ENCODE measurements at places on chromosomes 4 and X. TPM values are rescaled to one million over a fixed set of nuclear protein-coding genes. Genes with fewer than 3 reads are reported as not detected.

Gene TREX2
- total RNA-seq, result 0.62 TPM

Gene MAGEB1
- not detected for total RNA-seq

Gene MAGEA11
- total RNA-seq, result not detected

Gene EPHA5
- not detected for total RNA-seq

Gene SPATA4
- 0.19 TPM for total RNA-seq

GRCh38 chr4:100098681-100099080, 91.6 kb downstream of the DDIT4L start:
- no peak for DNase-seq

GRCh38 chr4:5798462-5798861, 87.5 kb downstream of the EVC start:
- no peak for DNase-seq

DNA sequence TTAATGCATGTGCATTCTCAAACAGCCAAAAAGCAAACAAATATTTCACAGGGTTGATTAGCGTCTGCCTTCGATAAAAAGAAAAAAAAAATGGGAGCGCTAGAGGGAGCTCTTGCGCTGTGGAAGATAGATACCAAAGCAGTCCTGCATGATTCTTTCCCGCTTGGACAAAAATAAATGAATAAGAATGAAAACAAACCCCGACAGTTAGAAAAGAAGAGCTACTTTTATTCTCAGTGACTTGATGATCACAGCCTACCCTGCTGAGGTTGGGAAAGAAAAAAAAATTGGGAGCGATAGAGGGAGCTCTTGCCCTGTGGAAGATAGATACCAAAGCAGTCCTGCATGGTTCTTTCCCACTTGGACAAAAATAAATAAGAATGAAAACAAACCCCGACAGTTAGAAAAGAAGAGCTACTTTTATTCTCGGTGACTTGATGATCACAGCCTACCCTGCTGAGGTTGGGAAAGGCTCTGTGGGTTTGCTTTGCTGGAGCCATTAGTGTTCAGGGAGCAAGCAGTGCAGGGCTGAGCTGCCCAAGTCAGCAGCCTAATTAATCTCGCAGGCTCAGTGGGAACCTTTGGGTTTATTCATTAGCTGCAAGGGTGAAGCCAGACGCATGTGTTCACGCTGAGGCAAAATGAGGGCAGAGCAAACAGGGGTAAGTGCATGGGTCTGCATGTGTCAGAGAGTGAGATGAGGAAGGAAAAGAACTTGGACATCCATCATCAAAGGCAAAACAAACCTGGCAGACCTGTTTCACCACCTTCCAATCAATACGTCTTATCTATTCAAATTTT, 249.3 kb upstream of the PRKX start:
- DNase-seq, result peak; percentile 26

GRCh38 chr4:176810481-176811249, 17.9 kb upstream of the VEGFC start:
- no peak for DNase-seq

GRCh38 chr4:91359041-91360031, 944.4 kb upstream of the GRID2 start:
- DNase-seq, result no peak

DNA sequence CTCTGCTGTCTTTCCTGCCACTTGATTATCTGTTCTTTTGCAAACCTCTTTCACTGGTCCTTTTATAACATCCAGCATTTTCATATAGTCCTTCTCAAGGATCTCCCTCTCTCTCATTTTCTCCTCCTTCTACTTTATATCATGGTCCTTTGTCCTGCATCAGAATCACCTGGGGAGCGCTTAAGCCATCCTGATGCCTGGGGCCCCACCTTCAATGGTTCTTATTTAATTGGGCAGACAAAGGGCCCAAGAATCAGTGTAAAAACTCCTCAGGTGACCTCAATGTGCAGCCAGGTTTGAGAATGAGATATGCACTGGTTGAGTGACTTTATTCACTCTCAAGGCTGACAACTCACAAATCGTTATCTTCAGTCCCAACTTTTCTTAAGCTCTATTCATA, 283.9 kb downstream of the UNC5C start:
- no peak for DNase-seq

DNA sequence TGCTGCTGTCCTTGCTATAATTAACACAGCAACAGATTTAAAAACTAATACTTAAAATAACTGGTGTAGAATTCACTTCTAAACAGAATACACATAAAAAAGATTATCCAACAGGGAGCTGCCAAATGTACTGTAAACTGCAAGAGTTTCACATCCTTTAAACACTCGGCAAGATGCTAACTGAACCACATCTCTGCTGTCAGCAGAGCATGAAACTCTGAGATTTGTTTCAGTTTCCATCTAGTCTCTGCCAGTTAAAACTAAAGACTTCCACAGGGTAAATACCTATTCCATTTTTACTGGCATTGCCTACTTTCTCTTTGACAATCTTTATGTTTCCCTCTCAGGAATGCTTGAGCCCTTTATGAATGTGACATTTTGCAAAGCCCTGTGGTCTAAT, 127.7 kb downstream of the SLC7A11 start:
- DNase-seq, result no peak

GRCh38 chrX:72554448-72555140, 18.0 kb downstream of the HDAC8 start:
- DNase-seq, result peak; percentile 83

- DNase-seq, result peak; percentile 26
These were observed 156.9 kb downstream of the SLIT2 start for GRCh38 chr4:20408611-20409010.
